ENCODE measurements at places on chromosomes 6 and 20.

GRCh38 chr20:59977086-59977485 is 18.9 kb downstream of the CDH26 start:
- no peak for DNase-seq

DNA sequence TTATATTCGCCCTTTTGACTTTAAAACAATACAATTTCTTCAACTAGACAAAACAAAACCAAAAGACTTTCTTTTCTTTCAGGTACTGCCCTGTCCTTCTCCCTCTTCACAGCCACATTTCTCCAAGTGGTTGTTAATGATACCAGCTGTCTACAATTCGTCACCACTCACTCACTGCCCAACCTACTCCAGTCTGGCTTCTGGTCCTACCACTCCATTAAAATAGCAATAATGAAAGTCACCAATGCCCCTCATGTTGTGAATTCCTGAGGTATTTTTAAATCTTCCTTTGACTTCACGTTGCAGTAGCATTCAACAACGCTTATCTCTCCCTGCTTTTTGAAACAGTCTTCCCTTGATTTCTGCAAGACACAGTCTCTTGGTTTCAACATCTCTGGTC is 11.6 kb upstream of the MAN1A1 start:
- no peak for DNase-seq

DNA sequence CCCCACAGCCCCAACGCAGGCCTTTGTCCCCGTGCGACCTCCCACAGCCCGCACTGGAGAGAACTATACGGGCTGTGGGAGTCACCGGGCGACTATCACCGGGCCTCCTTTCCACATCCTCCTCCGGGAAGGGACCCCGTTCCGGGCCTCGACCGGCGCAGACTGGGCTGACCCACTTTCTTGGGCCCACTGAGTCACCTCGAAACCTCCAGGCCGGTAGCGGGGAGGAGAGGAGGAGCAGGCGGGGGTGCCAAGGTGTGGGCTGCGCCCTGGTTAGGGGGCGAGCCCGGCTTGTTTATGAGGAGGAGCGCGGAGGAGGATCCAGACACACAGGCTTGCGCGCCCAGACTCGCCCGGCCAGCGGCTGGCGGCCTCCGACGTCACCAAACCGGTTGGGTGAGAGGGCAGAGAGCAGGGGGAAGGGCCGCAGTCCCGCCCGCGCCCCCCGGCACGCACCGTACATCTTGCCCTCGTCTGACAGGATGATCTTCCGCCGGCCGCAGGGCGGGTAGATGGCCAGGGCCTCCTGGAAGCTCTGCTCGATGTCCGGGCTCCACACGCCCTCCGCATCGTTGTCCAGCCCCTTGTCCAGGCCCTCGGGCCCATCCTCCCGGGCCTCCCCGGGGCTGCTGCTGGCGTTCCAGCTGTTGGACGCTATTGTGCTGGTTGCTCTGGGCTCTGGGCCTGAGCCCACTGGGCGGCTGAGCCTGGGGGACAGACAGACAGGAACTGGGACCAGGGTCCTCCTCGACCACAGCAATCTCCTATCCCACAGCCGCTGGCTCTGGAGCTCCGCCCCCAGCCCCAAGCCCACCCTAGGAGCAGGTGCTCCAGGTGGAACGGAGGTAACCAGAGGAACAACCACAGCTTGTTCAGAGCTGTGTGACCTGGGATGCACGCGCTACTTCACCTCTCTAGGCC is 10.6 kb downstream of the TEAD3 start:
- no peak for DNase-seq

GRCh38 chr20:46562373-46563169 is 12.1 kb upstream of the OCSTAMP start:
- peak; percentile 69 for DNase-seq

DNA sequence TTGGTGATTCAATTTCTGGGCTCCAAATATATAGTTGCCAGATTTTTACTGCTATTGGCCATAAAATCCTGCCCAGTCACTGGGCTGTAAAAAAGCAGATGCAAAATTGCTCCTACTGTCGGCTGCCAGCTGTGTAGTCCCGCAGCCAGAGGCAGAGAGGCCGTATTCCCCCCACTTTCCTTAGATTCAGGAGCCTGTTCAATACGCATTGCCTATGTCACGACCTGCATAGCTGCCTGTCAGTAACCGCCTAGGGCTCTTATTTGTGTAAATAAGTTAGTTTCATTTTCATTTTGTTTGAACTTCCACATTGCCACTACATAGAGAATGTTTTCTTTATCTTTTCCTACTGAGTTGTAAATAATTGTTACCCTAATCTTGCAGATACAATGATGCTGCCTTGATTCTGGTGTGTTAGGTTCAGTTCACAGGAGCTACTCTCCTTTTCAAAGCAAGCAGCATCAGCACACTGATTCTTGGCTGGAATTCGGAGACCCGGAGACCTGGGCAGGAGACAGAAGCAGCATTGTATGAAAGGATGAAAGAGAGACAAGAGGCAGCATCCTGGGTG is 46.0 kb upstream of the UST start:
- no peak for DNase-seq

DNA sequence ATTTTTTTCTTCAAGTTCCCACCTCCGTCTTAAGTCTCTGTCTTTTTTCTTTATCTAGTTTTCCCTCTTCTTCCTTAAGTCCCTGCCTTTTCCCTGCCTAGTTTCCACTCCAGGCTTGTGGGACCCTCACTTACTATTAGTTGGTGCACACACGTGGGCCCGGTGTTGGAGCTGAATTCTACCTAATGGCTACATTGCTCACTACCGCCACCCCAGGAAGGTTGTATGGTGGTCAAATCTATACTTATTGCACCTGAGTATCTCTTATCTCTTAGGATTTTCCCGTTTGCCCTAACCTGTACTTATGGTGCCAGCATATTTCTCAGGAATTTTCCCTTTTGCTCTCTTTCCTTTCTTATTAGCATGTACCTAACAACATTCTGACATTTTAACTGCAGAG is 692.8 kb downstream of the EPM2A start:
- DNase-seq: no peak

DNA sequence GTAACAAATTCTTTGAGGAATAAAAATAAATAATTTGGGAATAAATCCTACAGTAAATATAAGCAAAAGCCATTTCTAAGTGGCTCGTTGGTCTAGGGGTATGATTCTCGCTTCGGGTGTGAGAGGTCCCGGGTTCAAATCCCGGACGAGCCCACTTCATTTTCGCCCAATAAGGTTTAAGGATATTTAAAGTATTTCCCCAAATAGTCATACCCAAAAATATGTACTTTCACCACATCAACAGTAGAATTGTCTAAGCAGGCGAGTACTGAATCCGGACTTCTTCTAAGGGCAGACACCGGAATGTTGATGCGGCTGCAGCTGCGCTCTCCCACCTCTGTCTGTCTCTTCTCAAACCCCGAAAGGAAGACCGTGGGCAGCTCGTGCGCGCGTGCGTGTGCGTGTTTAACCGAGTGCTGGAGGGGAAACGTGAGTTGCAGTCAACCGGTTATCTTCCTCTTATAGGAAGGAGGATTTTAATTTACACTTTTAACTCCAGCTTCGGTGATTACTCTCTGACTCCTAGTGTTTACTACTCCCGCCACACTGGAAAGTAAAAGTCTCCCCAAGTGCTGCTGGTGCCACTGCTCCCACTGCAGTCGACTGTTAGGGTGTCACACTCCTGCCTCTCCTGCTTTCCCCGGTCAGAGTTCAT is 155.7 kb upstream of the PRSS16 start:
- no peak for DNase-seq

DNA sequence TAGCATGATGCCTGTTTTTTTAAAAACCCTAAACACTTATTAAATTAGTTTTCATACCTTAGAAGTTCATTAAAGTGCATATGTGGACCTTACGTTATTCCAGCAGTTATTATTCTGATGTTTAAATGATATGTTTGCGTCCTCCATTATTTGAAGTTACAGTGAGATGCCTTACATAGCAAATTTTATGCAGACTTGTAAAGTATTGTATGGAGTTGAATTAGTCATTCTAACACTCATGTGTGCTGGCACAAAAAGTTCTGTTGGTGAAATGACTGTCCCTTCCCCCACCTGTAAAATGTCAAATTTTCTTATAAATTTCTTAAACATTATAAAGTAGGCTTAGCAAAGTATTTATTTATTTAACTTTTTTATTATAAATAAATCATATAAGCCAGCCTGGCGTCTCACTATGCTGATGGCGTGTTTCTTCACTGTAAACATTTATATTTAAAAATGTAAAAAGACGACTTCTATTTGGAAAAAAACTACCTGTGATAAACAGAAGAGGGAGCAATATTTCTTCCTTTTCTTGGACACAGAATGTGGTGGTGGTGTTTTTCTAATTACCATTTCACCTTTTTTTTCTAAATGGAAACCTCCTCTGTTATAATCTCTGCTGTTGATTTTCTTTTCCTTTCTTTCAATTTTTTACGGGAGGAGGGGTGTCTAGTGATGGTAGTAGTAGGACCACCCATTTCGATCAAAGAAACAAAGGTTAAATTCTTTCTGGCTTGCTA is 155.4 kb downstream of the RFPL4B start:
- no peak for DNase-seq

- no peak for DNase-seq
These were observed 35.5 kb downstream of the HLA-F start for GRCh38 chr6:29758761-29759160.

DNA sequence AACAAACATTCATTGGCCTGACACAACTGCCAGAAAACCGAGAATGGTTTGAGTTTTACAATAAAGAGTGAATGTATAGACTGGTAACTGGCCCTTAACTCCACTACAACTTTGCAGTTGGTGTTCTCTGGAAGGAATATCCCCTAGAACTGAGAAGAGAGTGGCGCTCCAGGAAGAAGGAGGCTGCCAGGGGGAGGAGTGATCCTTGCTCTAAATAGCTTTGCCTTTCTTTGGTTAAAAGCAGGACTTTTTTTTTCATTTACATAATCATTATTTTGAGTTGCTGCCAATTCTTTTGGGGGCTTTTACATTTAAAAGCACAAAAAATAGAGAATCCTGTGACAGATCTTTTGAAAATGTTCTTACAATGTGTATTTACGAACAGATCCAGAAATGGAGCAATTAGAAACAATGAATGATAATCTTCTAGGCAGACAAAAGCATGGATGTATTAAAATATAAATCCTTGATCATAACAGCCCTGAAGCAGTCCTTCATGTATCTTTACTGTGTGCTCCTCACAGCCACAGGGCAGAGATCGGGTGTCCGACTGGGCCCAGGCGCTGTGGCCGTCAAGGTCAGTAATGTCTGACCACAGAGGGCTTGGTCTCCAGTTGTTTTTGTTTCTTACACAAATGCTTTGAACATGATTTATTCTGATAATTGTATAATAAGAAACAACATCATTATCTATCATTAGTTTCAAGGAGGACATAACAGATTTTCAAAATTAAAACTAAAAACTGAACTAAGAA is 612.2 kb downstream of the HDGFL1 start:
- no peak for DNase-seq

- DNase-seq: no peak
These were observed 16.3 kb downstream of the RRBP1 start for GRCh38 chr20:17665756-17666155.

DNA sequence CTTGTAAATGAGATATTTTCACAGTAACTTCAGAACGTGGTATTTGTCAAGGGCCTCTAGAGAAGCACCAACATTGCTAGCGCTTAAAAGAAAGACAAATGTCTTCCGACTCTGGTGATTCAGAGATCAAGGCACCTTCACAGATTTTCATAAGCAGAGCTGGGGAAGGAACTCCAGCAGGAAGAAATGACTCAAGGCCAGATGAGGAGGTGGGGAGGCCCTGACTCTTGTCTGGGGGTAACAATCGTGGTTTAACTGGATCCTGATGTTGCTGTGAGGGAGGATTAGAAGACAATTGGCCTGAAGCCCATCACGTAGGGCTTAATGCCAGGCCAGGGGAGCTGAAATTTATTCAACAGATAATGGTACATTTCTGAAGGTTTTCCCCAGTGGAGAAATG is 122.9 kb upstream of the QKI start:
- DNase-seq: no peak

DNA sequence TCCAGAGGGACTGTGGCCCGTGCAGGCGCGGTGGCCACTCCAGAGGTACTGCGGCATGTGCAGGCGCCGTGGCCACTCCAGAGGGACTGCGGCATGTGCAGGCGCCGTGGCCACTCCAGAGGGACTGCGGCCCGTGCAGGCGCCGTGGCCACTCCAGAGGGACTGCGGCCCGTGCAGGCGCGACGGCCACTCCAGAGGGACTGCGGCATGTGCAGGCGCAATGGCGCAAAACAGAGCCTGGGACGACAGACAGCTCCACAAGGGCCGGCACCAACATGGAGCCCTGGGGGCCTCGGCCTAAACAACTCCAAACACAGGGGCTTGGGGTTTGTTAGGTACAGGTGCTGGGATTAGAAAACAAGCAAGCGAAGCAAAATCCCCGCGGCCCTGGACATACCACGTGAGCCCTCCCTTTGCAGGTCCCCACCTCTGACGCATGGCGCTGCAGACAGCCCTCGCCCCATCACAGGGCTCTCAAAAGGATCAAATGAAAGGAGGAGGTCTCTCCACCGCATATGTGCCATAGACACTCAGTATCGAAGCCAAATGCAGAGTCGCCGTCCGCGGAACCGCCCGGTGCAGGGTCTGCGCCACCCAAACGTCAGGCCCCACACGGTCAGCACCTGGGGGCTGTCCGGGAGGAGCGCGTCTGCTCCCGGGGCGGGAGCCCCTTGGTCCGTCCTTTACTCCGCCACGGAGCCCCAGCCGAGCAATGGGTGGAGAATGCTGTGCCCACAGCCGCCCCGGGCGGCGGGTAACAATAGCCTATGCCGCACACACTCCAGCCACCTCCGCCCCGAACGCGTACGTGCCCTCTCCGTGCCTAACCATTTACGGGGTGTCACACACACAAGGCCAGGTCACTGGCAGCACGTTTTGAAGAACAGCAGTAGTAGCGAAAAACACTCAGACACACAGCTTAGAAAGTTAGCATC is 85.7 kb downstream of the TAF4 start:
- DNase-seq: no peak

DNA sequence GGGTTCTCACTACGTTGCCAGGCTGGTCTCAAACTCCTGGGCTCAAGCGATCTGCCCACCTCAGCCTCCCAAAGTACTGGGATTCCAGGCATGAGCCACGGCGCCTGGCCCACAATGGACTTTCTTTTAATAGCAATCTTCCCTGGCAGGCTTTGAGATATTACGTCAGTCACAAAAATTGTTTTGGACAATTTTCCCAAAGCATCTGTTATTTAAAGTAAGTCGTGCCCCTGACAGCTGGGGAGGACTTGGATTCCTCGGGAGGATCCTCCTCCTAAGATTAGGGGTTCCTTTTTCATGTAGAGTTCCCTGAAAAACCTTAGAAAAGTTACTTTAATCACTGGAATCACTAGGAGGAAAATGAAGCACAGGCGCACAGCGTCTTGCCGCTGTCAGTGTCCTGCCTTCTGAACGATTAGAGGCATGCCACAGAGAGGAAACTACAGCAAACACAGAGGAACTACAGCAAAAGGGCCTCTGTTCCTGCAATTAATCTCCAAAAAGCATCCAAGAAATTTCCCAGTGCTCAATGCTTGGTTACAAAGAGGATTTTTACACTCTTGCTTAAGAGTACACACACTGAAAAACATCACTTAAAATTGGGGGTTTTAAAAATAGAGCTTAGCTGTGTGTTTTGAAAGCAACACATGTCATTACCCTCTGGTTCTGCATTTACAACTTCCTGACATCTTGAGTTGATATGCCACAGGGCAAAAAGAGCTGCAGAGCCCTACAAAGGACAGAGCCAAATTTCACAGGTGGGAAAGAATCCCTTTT is 4.5 kb downstream of the ACSS1 start:
- no peak for DNase-seq

- no peak for DNase-seq
These were observed 164.2 kb upstream of the AKAP12 start for GRCh38 chr6:151075527-151075926.

Measured in NCI-H1436 (cell line).